ENCODE measurements at places on chromosomes 5 and 9.

DNA sequence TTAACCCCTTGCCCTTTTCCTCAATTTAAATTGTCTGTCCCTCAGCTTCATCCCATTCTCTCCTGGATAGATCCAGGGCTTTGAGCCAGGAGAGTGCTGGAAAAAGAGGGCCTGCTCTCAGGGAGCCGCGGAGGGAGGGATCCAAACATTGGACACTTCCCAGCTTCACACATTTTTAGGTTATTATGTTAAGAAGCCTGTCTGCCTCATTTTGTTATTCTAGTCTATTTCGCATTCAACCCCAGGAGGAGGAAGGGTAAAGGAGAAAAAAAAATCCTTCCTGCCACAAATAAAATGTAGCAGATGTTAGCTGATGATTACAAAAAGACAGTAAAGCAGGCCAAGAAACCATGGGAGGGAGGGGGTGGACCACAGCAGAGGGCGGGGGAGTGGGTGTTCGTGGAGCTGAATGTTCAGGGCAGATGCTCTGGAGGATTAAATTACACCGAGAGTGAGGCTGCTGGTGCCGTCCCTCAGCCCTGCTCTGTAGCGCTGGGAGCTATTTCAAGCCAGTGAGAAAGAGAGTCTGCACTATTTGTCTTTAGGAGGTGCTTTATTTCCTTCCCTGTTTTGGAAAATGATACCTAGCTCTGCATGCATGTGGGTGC, 60.6 kb upstream of the ZFR start:
- peak; percentile 51 for DNase-seq

DNA sequence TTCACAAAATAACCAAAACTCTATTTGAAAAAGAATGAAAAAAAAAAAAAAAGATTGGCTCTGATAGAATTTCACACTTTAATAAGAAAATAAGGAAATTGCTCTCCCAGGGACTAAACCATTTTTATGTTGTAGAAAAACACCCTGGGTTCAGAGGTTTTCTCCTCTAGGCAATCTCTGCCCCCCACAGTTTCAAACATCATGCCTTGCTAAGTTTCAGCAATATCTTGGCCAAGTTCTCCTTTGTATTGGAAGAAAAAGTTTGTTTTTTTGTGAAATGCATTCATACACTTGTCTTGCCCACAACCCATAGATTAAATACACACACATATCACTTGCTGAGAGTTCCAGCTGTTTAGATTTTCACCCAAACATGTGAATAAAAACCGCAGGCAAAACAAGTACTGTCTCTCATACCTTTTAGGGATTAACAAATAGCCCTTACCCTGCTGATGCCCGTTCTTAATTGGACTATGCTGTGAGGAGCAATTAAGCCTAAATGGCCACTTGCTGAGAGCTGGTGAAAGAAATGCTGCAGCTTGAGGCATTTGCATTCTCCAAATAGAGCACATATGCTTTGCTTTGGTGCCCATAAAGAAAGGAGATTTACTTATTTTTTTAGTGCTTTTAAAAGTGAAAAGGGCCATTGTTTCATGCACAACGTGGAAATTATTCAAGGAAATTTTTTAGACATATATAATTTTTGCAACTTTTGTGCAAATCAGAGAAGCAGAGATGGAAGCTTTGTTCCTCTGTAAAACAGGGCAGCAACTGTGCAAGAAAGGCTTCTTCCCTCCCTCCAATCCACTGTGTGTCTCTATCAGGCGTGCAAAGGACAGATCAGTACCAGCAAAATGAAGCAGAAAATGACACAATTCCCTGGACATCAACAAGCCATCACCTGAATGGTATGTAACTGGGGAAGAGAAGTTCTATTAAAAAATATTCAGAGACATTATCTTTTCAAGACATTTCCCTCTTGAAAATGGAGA, 262.4 kb upstream of the KIF2A start:
- DNase-seq, result no peak

DNA sequence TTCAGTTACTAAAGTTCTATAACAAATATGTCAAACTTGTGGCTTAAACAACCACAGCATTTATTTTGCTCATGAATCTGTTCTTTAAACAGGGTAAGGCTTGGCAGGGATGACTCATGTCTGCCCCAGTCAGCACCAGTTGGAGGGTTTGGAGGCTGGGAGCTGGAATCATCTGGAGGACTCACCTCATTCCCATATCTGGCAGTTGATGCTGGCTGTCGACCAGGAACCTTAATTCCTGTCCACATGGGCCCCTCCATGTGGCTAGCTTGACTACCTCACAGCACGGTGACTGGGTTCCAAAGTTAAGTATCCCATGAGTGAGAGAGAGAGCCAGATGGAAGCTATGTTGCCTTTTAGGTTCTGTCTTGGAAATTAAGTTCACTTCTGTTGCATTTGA, 13.8 kb upstream of the CCL28 start:
- peak; percentile 77 for DNase-seq

DNA sequence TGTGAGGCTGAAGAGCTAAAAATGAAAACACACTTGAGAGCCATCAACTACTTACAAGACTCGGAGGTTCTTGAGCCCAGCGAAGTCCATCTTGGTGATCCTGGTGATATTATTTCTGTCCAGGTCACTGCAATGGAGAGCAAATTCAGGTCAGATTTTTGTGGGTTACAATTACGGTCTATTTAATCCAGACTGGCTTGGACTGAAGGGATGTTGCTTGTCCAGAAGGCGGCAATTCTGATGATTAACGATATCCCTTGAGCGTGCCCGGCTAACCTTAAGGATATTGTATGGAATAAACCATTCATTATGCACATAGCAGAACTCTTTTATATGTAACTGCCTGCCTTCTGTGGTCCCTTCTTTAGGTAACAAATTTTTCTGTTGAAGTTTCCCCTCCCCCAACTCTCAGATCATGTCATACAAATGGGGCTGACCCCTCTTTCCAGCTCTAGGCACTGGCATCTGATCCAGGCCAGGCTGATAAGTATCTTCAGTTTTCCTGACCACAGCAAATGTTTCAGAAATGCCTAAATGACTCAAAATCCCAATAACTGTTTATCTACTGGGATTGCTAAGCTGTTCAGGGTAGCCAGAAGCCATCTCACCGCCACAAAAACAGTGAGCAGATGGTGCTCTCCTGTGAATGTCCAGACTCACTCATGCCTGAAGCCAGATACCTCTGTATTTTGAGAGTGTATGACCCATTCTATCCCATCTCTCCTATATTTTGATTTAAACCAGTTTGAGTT, 49.4 kb downstream of the SLIT3 start:
- no peak for DNase-seq

GRCh38 chr9:123455187-123455586, 99.2 kb downstream of the CRB2 start:
- DNase-seq, result no peak

DNA sequence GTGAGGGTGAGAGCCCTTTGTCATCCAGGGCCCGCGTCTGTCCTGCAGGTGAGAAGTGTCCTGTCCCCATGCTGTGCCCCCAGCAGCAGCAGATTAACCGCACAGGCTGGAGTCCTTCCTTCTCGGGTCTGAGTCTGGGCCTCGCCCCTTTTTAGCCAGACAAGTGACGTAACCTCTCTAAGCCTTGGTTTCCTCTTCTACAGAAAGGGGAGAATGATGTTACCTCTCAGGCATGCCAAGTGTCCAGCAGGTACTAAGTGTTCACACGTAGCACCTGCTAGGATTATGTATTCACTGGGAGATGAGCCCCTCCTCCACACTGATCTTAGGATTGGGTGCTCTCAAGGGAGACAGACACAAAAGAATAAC, 6.9 kb downstream of the NEURL1B start:
- DNase-seq, result no peak

GRCh38 chr9:115016344-115016743, 86.0 kb upstream of the TNFSF8 start:
- no peak for DNase-seq

- DNase-seq, result no peak
Measured at GRCh38 chr5:34035756-34036155, 7.3 kb downstream of the C1QTNF3 start.

DNA sequence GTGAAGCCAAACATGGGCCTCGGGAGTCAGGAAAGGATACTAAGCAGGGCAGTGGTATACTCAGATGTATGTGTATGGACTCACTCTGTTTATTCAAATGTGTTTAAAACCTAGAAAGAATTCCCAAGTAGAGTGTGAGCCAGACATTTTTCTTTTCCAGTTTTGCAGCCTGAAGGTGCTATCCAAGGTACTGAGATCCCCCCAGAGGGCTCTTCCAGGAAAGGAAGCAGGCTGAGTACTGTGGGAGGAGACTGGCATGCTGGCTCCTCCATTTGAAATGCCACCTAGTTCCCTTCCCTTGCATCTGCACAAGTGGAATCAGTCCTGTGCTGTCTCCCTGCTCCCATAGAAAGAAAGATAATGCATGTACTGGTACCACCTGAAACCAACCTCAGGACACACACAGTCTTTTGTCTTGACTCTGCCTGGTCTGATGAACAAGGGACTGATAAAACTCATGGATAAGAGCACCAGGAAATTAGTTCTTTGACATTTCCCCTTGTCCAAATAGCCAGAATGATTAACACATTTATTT, 85.9 kb downstream of the HRH2 start:
- peak; percentile 26 for DNase-seq

- no peak for DNase-seq
Measured at GRCh38 chr9:76390656-76391055, 3.6 kb downstream of the RFK start.

GRCh38 chr9:118000581-118000980, 296.4 kb downstream of the TLR4 start:
- DNase-seq, result no peak

DNA sequence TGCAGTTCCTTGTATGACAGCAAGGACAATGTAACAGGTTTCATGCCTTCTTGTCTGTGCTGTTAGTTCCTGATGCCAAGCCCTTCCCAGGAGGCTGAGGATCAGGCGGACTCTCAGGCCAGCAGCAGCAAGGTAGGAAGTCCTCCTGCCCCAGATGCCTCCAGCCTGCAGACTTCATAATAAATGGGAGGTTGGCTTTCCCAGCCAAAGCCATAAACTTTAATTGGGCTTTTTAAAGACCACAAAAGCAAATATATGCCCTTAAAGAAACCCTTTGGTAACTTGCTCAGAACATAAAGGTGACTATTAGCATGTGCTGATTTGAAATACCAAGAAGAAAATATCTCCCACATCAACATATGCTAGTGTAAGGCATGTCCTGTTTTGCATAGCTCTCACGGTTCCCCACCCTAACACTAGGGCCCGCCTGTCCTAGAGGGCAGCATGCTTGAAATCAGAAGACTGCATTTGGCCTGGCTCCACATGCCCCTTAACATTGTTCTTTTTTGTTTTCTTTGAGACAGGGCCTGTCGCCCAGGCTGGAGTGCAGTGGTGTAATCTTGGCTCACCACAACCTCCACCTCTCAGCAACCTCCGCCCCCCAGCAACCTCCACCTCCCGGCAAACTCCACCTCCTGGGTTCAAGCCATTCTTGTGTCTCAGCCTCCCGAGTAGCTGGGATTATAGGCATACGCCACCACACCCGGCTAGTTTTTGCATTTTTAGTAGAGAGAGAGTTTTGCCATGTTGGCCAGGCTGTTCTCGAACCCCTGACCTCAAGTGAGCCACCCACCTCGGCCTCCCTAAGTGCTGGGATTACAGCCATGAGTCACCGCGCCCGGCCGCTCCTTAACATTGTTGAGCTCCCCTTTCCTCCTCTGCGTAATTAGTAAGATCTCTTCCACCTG, 44.6 kb upstream of the FCN1 start:
- no peak for DNase-seq

DNA sequence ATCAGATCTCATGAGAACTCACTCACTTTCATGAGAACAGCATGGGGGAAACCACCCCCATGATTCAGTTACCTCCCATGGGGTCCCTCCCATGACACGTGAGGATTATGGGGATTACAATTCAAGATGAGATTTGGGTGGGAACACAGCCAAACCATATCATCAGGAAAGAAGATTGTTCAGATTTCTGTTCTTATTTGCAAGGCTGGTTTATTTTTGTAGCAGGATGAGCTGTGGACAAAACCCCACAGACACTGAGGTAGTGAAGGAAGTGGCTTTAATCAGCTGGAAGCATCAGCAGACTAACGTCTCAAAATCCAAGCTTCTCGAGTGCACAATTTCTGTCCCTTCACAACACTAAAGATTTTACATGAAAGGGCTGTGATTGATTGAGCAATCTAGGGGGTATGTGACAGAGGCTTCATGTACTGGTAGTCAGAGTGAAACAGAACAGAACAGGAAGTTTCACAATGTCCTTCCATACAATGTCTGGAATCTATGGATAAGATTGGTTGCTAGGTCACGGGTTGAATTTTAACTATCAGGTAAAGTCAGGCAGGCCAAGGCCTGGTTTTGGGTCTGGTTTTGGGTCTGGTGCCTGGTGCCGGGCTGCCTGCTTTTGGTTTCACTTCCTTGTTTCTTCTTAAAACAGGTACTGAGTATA, 91.3 kb upstream of the ZNF366 start:
- DNase-seq, result peak; percentile 20

DNA sequence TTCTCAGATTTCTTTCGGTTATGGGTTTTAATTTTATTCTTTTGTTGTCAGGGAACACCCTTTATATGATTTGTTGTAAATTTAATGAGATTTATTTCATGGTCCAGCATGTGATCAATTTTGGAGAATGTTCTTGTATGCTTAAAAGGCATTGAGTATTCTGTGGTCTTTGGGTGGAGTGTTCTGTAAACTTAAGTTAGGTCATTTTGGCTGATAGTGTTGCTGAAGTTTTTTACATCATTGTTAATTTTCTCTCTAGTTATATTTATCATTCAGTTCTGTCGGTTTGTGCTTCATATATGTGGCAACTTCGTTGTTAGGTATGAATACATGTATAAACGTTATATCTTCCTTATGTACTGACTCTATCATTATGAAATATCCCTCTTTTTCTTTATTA, 55.5 kb downstream of the NIPBL start:
- no peak for DNase-seq

- no peak for DNase-seq
Measured at GRCh38 chr5:154997746-154998145, 15.8 kb upstream of the KIF4B start.

DNA sequence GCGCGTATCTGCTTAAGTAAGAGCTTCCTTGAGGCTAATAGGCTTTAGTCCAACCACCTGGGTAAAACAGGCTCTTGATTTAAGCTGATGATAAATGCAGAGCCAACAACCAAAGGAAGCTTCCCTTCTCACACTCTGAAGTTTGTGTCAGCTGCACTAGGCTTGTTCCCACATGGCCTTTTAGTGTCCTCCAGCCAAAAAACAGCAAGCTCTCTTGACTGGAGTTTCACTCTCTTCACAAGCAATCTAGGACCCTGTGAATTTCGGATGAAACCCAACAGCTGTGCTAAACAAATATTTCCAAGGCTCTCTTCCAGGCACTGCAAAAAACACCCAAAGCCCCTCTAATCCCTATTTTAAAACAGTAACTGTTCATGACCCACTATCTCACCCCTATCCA, 63.9 kb downstream of the SAXO1 start:
- DNase-seq, result no peak

GRCh38 chr9:133278161-133279114, 3.4 kb upstream of the ABO start:
- DNase-seq, result no peak

DNA sequence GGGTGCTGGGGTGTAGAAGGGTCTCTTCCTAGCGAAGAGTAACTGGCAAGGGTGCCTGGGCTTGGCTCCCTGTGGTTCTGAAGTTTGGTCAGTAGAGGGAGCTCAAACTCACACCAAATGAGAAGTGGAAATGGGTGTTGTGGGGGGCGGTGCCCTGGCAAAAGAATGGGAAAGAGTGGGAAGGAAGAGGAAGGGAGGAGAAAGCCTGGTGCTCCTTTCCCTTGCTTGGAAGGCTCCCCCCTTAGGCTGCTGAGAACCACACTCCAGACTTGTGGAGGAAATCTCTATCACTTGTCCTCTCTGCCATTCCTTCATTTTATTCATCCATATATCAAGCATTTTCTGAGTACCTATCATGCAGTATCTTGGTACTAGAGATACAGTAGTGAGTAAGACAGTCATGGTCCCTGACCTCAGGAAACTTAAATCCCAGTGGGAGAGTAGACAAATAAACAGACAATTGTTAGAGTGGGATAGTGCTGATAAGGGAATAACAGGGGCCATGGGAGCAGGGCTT, 13.0 kb downstream of the SLC4A9 start:
- DNase-seq, result peak; percentile 89

Data from SJSA1 (cell line).